ENCODE measurements at places on chromosomes 5 and 9.

DNA sequence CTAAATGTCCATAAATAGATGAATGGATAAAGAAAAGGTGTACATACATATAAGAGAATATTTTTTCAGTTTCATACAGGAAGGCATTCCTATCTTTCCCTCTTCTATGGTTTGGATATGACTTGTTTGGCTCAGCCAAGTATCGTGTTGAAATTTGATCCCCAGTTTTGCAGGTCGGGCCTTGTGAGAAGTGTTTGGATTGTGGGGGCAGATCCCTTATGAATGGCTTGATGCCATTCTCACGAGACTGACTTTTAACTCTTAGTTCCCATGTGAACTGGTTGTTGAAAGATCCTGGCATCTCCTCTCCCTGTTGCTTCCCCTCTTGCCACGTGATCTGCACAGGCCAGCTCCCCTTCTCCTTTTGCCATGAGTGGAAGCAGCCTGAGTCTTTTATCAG, 421.1 kb upstream of the FTMT start:
- no peak overlapping the region for H3K4me3 ChIP-seq
- no peaks in the 10 kb centered on the region for H3K27me3 ChIP-seq
- no peaks in the 10 kb centered on the region for H3K36me3 ChIP-seq

GRCh38 chr9:108443741-108444140, 412.0 kb downstream of the ACTL7B start:
- no peak overlapping the region for H3K4me3 ChIP-seq
- H3K27me3 ChIP-seq, result no peaks in the 10 kb centered on the region
- no peak for DNase-seq
- no peaks in the 10 kb centered on the region for H3K36me3 ChIP-seq
- no peak overlapping the region for H3K27ac ChIP-seq

- H3K36me3 ChIP-seq, result peaks cover 11% of the 10 kb centered on the region
- DNase-seq, result no peak
- no peaks in the 10 kb centered on the region for H3K27me3 ChIP-seq
- peaks cover 44% of the 10 kb centered on the region for H3K4me1 ChIP-seq
These were observed 44.0 kb downstream of the IRF1 start for GRCh38 chr5:132446621-132447020.

DNA sequence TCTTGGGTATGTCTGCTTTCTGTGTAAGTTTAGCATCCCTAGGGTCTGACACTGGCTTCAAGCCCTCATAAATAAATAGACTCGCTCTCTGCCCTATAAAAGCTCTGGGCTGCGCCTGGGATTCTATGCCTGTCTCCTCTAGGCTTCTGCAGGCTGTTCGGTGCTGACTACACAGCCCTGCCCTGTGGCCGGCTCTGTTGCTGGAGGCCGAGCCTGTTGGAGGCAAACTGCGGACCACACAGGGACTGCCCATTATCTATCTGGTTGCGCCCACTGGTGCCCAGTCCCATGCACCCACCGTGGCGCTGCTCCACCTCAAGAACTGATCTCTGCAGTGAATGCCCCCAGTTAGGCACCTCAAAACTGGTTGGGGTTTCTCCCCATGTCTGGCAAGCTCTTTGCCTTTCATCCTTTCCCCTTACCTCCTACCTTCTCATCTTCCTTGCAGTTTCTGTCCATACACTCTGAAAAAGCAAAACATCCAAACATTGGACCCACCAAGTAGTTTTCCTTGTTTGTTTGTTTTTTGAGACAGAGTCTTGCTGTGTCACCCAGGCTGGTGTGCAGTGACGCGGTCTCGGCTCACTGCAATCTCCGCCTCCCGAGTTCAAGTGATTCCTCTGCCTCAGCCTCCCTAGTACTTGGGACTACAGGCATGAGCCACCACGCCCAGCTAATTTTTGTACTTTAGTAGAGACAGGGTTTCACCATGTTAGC, 207.2 kb downstream of the ERCC6L2 start:
- H3K4me1 ChIP-seq, result no peaks in the 10 kb centered on the region
- peaks cover 6% of the 10 kb centered on the region for H3K27me3 ChIP-seq
- DNase-seq, result no peak
- H3K36me3 ChIP-seq, result no peaks in the 10 kb centered on the region
- H3K27ac ChIP-seq, result no peak overlapping the region
- no peak overlapping the region for H3K4me3 ChIP-seq

DNA sequence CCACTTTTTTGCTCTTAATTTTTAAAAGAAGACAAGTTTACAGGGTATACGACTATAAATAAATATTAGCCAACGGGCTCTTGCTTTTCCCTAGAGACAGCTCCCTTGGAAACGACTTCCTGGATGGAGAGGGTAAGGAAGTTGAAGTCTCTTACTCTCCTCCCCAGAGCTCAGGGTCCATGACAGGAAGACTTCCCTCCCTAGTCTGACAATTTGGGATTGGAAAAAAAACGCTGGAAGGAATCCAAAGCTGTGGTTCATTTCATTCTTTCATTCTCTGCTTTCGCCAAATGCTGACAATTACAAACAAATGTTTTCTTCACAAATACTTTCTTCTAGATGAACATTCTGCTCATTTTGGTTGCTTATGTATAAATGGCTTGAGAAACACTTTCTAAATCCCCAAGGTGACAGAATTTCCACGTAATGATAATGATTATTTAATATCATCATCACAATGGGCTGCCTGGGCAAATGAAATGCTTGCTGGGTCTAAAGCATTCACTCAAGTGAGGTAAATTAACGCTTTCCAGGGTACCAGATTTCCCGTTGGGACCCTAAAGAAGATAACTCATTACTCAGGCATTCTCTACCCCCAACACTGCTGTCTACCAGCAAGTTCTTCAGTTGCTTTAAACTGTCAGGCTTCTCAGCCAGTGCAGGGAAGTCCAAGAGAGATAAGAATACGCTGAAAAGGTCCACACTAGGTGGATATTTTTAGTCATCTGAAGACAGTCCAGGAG, 139.8 kb upstream of the SLC30A5 start:
- no peaks in the 10 kb centered on the region for H3K36me3 ChIP-seq
- DNase-seq, result no peak
- no peaks in the 10 kb centered on the region for H3K4me1 ChIP-seq
- H3K27me3 ChIP-seq, result no peaks in the 10 kb centered on the region

- no peaks in the 10 kb centered on the region for H3K36me3 ChIP-seq
- no peak overlapping the region for H3K27ac ChIP-seq
- H3K4me3 ChIP-seq, result no peak overlapping the region
- DNase-seq, result no peak
These were observed 1446.4 kb upstream of the WWC1 start for GRCh38 chr5:166845044-166845443.

- H3K4me1 ChIP-seq, result peaks cover 4% of the 10 kb centered on the region
- no peak overlapping the region for H3K27ac ChIP-seq
- H3K36me3 ChIP-seq, result no peaks in the 10 kb centered on the region
- DNase-seq, result no peak
- H3K27me3 ChIP-seq, result no peaks in the 10 kb centered on the region
These were observed 235.2 kb downstream of the NR3C1 start for GRCh38 chr5:143168171-143168741.

DNA sequence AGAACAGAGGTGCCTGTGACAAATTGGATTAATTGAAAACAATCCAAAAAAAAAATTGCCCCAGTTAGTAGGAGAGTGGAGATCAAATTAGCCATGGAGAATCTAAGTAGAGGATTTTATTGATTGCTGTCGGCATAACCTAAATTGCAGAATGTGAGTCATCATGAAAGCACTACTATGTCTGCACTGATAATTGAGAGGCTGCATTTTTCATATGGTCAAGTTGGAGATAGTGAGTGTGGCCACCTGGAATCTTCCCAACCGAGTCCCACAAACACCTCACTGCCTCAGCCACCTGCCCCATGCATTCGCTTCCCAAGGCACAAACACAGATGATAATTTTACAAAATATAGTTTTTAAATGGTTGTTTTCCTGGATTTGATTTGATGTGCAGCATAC, 123.7 kb downstream of the NTRK2 start:
- H3K4me1 ChIP-seq, result no peaks in the 10 kb centered on the region
- no peak overlapping the region for H3K27ac ChIP-seq
- no peak overlapping the region for H3K4me3 ChIP-seq
- H3K36me3 ChIP-seq, result no peaks in the 10 kb centered on the region
- H3K27me3 ChIP-seq, result no peaks in the 10 kb centered on the region

DNA sequence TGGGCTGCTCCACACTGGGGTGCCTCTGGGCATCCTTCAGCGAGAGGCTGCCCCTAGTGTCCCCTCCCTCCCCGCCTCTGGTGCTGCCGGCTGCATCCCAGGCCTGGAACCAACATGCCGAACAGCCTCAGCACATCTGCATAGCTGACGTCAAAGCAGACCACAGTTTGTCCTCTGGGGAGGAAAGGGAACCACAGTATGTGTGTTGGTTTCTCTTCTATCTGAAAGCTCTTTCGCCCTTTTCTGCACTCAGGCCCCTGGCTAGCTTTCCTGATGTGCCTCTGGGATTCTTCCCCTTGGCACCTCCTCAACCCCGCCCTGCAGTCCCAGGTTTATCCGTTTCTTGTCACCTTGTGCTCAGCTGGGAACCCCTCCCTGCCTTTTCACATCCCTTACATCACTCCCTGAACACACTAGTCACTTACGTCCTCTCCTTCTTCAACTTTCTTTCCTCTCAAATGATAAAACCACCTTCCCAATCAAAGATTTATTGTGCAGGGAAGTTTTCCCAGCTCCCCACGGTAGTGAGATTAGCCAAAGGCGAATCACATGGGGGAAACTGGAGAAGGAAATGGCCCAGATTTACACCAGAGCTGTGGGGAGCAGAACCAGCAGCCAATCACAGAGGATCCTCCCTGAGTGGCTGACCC, 35.5 kb upstream of the B4GALT1 start:
- no peaks in the 10 kb centered on the region for H3K27me3 ChIP-seq
- H3K36me3 ChIP-seq, result no peaks in the 10 kb centered on the region
- no peak overlapping the region for H3K4me3 ChIP-seq
- no peak for DNase-seq

- H3K4me3 ChIP-seq, result no peak overlapping the region
- H3K36me3 ChIP-seq, result no peaks in the 10 kb centered on the region
These were observed 100.1 kb downstream of the KCNIP1 start for GRCh38 chr5:170603578-170604565.

GRCh38 chr5:2753452-2754420, 2.3 kb upstream of the IRX2 start:
- H3K4me1 ChIP-seq, result peaks cover 5% of the 10 kb centered on the region
- peak overlapping the region; percentile 88 for H3K27ac ChIP-seq
- H3K36me3 ChIP-seq, result no peaks in the 10 kb centered on the region
- peaks cover 82% of the 10 kb centered on the region for H3K27me3 ChIP-seq
- peak overlapping the region; percentile 54 for H3K4me3 ChIP-seq

- DNase-seq, result no peak
- H3K4me1 ChIP-seq, result peaks cover 32% of the 10 kb centered on the region
- H3K4me3 ChIP-seq, result no peak overlapping the region
- no peaks in the 10 kb centered on the region for H3K27me3 ChIP-seq
- H3K36me3 ChIP-seq, result no peaks in the 10 kb centered on the region
These were observed 60.8 kb downstream of the ARHGAP26 start for GRCh38 chr5:142831009-142831383.

GRCh38 chr9:20495098-20495497, 127.2 kb downstream of the MLLT3 start:
- no peaks in the 10 kb centered on the region for H3K27me3 ChIP-seq
- H3K4me1 ChIP-seq, result no peaks in the 10 kb centered on the region
- no peak for DNase-seq
- H3K36me3 ChIP-seq, result no peaks in the 10 kb centered on the region

DNA sequence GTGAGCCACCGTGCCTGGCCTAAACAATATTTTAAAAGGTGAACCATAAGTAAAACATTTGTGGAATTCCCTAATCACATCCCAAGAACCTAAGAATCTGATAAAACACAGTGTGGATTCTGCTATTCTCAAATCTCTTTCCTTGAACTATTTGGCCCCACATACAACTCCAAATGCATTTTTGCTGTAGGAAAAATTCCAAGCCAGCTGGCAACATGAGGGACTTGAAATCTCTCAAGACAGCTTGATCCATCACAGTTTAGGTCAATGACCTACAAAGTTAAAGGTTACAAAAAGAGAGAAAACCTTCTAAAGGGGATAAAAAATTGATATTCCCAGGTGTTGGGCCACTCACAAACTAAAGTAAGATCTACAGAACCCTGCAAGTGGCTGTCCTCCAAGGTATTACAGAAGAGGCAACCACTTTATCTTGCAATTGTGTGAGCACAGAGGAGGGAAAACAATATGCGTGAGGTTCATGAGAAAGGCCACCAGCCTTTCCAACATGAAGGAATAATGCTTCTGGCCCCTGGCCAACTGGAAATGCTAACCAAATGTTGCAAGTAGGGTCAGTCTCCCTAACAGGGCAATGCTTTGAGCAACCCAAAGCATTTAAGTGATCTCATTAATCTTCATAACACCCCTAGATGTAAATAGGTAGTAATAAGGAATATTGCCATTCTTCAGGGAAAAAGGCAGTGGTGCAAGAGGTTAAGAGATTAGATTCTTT, 221.4 kb downstream of the SEMA5A start:
- H3K27me3 ChIP-seq, result no peaks in the 10 kb centered on the region
- H3K4me1 ChIP-seq, result no peaks in the 10 kb centered on the region
- H3K27ac ChIP-seq, result no peak overlapping the region

DNA sequence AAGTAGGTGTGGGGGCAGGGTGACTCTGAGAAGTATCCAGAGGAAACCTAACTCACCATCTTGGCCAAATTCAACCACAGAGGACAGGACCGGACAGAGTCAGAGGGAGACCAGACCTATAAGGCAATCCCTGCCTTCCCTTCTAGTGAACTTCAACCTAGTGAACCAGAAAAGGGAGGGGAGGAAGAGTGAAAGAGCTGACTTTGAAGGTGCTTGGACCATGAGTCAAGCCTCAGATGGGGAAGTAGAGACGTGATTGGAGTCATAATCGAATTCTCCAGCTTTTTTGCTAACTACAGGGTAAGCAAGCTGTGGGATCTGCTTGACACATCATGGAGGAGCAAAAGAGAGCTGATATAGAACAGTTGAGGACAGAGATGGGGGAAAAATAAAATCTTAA, 18.8 kb upstream of the KIF2A start:
- no peak overlapping the region for H3K27ac ChIP-seq
- H3K4me3 ChIP-seq, result no peak overlapping the region
- DNase-seq, result no peak
- H3K36me3 ChIP-seq, result no peaks in the 10 kb centered on the region
- no peaks in the 10 kb centered on the region for H3K27me3 ChIP-seq
- no peaks in the 10 kb centered on the region for H3K4me1 ChIP-seq

DNA sequence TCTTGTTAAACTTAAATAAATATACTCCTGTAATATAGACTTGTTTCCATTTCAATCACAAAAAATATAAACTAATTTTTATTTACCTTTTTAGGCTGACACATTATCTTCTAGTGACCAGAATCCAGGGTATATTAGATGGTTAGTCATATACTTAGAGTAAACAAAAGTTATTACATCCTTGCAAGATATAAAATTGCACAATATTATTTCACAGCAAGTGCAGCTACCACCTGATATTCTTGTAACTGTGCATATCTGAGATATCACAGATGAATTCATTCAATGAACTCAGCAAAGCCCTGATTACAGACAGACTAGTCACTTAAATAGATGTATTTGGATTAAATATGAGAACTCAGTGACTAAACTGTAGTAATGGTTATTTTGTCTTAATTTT, 25.6 kb upstream of the ARRDC3 start:
- no peaks in the 10 kb centered on the region for H3K4me1 ChIP-seq
- H3K36me3 ChIP-seq, result no peaks in the 10 kb centered on the region
- H3K4me3 ChIP-seq, result no peak overlapping the region
